ENCODE measurements at places on chromosomes 7 and 10.

- no peak for DNase-seq
These were observed 108.5 kb upstream of the SLC25A13 start for GRCh38 chr7:96430356-96430755.

DNA sequence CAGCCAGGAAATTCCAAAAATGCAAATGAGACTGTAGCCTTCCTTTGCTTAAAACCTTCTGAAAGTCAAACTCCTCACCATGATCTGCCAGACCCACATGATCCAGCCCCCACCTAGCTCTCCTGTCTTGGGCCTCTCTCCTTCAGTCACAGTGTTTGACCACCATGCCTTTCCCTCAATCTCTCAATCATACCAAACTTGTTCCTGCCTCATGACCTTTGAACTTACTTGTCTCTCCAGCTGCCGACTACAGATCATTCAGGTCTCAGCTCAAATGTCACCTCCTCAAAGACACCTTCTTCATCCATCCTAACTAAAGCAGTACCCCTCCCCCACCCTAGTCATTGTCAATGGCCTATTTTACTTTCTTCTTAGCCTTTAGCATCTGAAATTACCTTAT lies 9.3 kb upstream of the ADD3 start:
- no peak for DNase-seq

- DNase-seq: no peak
These were observed 10.6 kb downstream of the SHLD2 start for GRCh38 chr10:87105446-87106124.

DNA sequence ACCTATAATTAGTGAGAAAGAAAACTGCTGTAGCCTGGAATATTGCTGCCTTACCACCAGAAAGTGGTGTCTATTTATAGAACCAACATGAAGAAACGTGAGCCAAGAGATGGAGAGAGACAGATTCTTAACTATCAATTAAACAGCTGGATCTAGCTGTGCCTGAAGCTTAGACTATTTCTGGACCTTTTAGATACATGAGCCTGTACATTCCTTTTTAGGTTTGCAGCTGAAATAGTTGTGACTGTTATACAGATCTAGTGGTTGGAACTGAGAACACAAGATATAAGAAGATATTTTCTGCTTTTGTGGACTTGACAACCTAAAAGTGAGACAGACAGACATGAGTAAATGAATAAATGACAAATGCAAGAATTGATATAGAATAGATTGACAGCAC lies 73.4 kb downstream of the CDK14 start:
- no peak for DNase-seq

- no peak for DNase-seq
These were observed 152.2 kb upstream of the TCF7L2 start for GRCh38 chr10:112797855-112798254.

DNA sequence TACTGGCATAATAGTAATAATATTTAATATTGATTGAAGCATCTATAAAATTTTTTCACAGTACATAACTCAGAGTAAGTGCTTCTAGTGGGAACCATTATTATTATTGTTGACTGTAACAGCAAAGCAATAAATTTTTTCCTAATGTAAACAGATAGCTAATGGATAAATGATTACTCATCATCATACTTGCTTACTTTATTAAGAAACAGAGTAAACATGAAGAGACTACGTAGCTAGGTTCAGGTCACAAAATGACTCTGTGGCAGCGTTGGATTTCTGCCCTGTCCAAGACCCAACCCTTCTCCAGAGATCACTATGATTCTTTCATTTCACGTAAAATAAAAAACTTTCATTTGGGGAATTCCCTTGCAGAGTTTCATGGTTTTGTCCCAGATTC lies 8.3 kb upstream of the ABCB5 start:
- no peak for DNase-seq

DNA sequence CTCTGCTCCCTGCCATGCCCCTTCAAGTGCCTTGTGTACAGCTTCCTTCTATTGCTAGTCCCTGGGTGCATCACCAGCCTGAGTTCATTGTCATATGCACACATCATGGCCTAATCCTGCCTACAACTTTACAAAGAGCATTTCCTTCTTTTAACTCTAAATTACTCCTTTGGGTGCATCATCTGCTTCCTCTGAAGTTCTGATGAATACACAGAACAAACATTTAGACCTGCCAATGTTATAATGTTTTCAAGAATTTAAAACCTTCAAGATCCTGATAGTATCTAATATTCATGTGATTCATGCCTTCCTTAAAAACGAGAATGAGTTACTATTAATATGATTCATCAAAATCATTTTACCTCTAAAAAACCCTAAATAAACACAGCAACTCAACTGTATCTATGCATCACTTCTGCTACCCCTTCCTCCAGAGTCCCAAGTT lies 357.1 kb downstream of the MAGI2 start:
- DNase-seq: no peak
